ENCODE measurements at places on chromosomes 13 and 19. TPM values are rescaled to one million over a fixed set of nuclear protein-coding genes. Genes with fewer than 3 reads are reported as not detected.

ANGPTL4 gene
- 14.6 TPM for polyA plus RNA-seq

IGFL4 gene
- not detected for polyA plus RNA-seq

FXYD1 gene
- polyA plus RNA-seq = 121 TPM

ZNF221 gene
- polyA plus RNA-seq = 2.0 TPM

COLGALT1 gene
- polyA plus RNA-seq = 68.6 TPM

LGALS7 gene
- 1.4 TPM for polyA plus RNA-seq

ADGRE3 gene
- not detected for polyA plus RNA-seq

CRLF1 gene
- polyA plus RNA-seq = 119 TPM

TNFSF13B gene
- 3.8 TPM for polyA plus RNA-seq

BEST2 gene
- polyA plus RNA-seq = not detected

Data from urinary bladder (tissue), 4 donors.